ENCODE measurements at places on chromosomes 16 and 17.
A peak's percentile ranks its signal among the peaks of the same experiment; 100 is the strongest.

GRCh38 chr17:57459286-57459915, 203.1 kb downstream of the MSI2 start:
- peak; percentile 23 for DNase-seq

DNA sequence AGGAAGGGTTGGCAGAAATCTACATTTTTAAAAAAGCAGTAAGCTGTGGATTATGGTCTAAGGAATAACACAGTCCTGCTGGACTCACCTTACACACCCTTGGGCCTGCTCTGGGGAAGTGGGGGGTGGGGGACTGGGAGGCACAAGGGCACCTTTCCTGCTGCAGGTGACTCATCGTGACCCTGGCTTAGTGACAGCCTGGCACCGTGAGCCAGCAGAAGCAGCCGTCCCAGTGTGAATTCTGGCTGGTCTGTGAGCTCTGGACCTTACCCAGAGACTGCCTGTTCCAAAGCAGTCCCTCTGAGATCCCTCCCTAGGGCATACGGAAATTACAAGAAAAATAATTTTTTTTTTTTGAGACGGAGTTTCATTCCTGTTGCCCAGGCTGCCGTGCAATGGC, 4.2 kb upstream of the CRK start:
- no peak for DNase-seq

- peak; percentile 51 for DNase-seq
Observed at GRCh38 chr17:79841369-79842135, 2.3 kb upstream of the CBX4 start.

DNA sequence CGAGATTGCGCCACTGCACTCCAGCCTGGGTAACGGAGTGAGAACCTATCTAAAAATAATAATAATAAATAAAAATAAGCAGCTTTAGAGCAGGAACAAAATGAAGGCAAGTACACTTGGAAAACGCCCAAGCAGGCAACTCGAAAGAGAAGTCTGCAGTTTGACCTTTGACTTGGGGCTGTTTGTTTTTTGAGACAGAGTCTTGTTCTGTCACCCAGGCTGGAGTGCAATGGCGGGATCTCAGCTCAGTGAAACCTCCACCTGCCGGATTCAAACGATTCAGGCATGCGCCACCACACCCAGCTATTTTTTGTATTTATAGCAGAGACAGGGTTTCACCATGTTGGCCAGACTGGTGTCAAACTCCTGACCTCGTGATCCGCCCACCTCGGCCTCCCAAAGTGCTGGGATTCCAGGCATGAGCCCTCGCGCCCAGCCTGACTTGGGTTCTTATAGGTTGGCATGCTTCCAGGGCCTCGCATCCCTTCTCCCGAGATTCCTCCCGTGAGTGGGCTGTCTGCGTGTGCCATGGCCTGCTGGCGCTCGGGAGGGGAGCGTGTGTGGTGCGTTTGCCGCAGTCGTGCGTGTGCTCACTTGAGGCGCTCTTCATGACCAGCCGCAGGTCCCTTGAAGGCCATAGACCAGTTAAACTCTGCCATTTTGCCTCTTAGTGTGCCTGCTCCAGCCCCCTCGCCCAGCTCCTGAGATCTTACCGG, 18.4 kb upstream of the UBE2I start:
- DNase-seq = no peak

GRCh38 chr17:53649201-53649600, 173.5 kb upstream of the KIF2B start:
- DNase-seq = no peak

DNA sequence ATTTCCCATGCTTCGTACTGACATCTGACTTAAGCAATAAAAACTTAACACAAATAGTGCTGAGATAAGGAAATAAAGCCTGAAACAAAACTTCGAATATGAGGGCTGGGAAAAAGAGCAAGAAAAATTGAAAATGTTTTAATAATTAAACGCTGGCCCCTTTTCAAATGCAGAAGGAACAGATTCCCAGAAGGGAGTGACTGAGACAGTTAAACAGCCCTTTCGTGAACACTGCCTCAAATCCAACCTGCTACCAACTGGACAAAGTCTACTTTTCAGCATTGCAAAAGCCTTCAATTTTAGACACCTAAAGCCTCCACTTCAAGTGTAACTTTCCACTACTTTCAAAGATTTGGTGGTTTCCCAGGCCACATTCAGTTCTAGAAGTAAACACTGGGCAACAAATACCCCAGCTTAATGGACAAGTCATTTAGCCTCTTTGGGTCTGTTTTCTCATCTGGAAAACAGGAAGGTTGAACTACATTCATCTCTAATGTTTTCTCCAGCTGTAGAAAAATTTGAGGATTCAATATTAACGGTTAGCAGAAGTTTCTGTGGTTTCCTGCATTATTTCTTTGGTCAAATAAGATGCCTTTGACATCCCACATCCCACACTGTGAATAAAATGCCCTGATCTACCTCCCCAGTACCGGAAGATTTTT, 11.8 kb downstream of the RFFL start:
- no peak for DNase-seq

DNA sequence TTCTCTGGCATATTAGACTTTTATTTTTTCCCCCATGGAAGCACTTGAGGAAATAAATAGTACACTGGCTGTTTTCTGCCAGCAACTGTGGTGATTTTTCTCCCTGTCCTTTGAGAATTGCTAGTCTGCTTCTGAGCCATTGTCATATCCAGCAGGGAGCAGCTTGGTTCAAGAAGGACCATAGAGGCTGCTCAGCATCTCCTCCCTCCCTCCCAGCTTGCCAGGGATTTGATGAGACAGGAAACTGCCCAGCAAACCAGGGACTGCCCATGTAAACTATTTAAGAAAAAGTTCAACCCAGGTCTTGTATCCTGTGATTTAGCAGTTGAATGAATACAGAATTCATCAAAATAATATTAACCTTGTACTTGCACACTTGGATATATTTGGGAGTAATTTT, 39.5 kb downstream of the CYB5B start:
- no peak for DNase-seq

DNA sequence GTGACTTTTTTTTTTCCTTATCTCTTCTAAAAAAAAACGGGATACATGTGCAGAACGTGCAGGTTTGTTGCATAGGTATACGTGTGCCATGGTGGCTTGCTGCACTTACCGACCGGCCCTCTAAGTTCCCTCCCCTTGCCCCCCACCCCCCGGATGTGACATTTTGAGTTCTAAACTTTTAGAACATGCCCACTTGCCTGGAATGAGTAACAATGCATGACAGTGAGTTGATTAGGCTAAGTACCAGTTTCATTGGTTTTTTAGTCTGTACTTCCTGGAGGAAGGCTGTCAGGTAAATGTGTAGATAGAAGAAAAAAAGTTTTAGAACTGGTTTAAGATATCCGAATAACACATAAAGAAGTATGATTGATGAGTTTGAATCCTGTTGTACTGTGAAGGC, 4.0 kb downstream of the BPTF start:
- peak; percentile 49 for DNase-seq

DNA sequence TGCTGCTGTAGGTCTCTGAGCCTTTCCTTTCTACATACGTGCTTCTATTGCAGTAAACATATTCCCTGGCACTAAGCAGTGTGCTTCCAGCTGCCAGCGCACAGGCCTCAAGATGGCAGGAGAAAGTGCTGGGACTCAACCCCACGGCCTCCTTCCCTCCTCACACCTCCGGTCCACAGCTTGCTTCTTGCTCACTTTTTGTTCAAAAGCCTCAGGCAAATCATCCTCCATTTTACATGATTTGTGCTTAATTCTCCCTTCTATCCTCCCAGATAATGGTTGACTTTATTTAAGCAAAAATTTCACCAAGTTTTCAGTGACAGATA, 5.4 kb downstream of the CDK5R1 start:
- DNase-seq = no peak

GRCh38 chr16:404971-405486, 3.3 kb downstream of the DECR2 start:
- no peak for DNase-seq

GRCh38 chr17:29358416-29358815, 31.7 kb upstream of the TAOK1 start:
- DNase-seq = no peak

- no peak for DNase-seq
Observed at GRCh38 chr16:3036726-3037315, at the start of gene BICDL2. Gene BICDL2, minus strand, starts transcription at chr16:3036944. Its CDS starts 1,448 bp downstream, at chr16:3035496.

- DNase-seq = peak; percentile 62
Observed at GRCh38 chr17:40564883-40565768, at the start of gene CCR7. Gene CCR7, minus strand, starts transcription at chr17:40565472. Its CDS starts 63 bp downstream, at chr17:40565409.

GRCh38 chr16:54201200-54201599, 85.4 kb downstream of the IRX3 start:
- DNase-seq = no peak
